NCI-H2081 treated with DMSO at 0.1 percent for 48 hours (cell line): ENCODE measurements at places on chromosomes 7 and 10.

GRCh38 chr7:24828891-24829661 is 71.8 kb upstream of the GSDME start:
- DNase-seq, result peak; percentile 75

DNA sequence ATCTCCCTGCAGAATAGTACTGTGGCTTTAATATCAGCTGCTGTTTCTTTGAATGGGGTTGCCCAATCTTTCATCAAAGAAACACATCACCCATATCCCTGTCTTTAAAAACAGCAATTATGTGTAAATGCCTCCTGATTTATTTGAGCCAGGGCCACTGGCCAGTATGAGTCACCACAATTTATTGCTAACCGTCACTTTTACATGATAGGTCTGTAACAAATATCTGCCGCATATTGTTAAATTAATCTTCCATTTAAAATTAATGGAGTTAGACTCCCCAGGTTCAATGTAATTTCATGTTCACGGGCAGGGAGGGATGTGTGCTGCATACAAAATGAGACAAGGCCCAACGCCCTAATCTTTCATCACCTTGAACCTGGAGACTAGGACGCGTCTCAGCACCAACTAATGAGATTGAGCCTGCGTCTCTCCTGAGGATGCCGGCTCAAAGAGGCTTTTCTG is 673.4 kb downstream of the AUTS2 start:
- peak; percentile 64 for DNase-seq

- no peak for DNase-seq
Measured at GRCh38 chr7:7682861-7683260, 35.5 kb downstream of the RPA3 start.

DNA sequence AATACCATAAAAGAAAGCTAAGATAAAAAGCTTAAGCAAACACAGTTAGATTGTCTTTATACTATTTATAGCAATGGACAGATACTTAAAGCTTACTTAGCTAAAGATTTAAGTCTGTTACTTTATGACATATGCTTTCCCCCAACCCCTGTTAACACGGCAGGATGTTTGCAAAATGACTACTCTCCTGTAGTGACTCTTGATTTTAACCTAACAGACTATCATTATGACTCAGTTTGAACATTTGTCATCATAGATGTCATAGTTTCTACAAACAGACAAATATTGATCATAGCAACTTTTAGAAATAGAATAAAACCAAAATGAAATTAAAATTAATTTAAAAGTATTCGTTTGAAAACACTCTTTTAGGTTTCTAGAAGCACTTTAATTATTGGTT is 7.8 kb upstream of the COMMD3 start:
- DNase-seq, result no peak

GRCh38 chr10:46290101-46290886 is 3.5 kb downstream of the ANTXRL start:
- DNase-seq, result no peak

- DNase-seq, result no peak
Measured at GRCh38 chr10:125844751-125845221, 21.4 kb downstream of the BCCIP start.

DNA sequence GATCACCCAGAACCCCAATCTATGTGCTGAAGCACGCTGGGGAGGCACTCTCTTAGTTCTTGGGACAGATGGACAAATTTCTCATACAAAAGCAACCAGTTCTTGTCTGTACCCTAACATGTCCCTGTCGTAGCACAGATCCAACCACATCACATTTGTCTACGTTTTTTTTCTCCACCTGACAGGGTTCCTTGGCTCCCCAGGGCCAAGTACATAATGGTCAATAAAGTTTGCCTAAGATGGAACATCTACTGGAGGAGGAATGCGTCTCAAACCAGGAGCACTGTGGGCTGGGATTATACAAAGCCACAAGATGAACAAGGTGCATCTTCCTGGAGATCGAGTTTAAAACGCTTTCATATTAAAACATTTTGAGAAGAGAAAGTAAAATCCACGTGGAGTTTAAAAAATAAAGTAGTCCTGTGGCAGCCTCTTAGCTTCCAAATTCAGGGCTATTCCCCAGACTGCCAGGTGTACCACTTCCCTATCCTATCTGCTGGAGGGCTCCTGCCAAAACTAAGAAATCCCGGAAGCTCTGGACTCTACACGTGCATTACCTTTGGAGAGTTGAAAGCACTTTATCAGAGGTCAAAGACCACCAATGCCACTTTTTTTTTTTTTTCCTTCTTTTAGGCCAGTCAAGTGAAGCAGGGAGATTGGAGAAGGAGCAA is 1.4 kb downstream of the TMEM243 start:
- DNase-seq, result no peak

DNA sequence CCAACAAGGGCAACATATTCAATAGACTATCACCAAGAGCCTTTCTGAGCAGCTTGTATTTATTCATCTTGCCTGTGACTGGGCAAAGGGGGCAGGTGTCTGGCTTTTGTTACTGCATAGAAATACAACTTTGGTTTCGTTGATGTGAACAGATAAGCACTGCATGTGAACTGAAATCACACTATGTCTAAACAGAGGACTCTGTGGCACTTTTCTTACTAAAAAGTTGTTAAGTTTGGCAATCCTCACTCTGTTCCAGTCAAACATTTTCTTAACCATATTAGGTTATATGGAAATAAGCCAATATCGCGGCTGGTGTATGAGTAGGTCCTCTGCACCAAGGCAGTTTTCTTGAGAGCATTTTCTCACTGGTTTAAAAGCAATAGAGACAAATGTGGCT is 48.5 kb downstream of the CALD1 start:
- DNase-seq, result no peak

DNA sequence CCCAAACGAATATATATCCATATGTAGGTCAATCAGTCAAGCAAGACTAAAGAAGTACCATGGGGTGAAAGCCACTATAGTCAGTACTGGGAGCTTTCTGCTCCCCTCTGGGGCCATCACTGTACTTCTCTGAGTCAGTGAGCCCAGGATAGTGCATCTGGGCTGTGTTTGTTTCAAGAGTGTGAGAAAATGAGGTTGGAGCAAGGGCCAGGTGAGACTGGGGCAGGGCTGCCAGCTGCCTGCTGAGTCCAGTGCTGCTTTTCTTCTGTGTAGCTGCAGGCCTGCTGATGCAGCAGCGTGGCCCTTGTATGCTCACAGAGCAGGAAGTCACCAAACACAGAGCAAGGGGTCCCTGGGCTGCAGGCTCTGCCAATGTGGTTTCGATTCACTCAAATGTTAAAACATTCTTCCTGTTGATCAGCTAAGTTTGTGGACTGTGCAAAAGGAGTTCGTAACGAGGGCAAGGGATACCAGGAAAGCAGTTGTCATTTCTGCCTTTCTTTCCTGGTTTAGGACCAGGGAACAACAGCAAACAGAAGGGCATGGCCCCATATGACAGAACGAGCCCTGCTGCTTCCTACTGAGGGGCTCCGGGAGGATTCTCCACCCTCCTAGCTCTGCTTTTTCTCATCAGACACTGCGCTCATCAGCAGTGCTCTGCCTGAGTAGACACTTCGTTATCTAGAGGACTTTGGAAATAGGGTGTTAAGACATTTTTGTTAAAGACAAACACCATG is 65.4 kb upstream of the TNS3 start:
- DNase-seq, result no peak

DNA sequence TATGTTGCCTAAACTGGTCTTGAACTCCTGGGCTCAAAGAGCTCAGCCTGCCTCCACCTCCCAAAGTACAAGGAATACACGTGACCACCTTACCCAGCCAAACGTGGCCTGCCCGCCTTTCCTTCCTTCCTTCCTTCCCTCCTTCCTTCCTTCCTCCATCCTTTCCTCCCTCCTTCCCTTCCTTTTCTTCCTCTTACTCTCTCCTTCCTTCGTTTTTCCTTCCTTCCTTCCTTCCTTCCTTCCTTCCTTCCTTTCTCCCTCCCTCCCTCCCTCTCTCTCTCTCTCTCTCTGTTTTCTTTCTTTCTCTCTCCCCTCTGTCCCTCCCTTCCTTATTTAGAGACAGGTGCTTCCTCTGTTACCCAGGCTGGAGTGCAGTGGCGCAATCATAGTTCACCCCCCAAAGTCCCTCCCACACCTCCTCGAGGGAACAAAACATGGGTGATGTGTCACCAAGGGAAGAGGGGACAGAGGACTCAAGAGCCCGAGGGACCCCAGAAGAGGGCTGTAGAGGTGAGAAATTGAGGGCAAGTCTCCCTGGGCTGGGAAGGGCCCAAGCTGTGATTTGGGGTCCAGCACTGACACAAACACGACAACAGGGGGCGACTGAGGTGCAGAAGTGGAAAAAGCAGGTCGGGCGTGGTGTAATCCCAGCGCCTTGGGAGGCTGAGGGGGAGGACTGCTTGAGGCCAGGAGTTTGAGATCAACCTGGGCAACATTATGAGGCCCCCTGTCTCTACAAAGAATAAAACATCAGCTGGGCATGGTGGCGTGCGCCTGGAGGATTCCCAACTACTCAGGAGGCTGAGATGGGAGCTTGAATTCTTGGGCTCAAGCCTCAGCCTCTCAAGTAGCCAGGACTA is 28.1 kb downstream of the EPHB4 start:
- DNase-seq, result no peak

GRCh38 chr10:80536361-80536835 is 1.3 kb upstream of the SH2D4B start:
- no peak for DNase-seq

- no peak for DNase-seq
Measured at GRCh38 chr10:24718031-24718855, 5.4 kb downstream of the ARHGAP21 start.

DNA sequence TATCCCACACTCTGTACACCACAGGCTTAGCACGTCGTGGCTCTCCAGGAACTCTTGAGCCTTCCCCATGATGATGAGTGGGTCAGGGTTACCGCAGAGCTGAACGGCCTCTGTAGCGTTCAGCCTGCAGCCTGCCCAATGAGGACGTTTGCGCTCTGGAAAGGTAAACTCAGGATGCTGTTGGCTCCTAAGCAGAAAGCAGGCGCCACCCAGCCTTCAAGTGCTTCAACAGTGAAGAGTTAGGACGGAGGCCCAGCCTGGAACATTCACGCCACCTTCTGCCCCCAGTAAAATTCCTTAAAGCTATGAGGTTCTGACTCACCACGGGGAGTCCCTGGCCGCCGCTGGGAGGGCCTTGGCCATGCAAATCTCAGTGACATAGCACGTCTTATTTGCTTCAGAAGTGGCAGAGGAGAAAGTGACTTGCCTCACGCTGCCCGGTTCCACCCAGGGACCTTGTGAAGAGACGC is 161.5 kb upstream of the SH2B2 start:
- DNase-seq, result no peak

DNA sequence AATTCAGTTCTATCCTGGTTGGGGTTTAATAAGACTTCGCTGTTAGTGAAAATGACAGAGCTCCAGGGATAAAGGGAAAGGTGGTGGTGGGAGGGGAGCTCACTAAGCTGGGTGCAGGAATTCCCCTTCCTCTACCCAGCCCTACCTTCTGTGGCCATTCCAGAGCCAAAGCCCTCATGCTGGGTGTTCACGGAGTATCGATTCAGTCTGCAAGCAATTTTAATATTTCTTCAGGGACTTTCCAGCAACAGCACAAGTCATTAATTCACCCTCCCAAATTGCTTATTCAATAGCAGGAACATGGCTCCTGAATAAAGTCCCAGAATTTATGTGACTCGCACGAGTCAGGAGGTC is 22.0 kb downstream of the PAX2 start:
- DNase-seq, result no peak

DNA sequence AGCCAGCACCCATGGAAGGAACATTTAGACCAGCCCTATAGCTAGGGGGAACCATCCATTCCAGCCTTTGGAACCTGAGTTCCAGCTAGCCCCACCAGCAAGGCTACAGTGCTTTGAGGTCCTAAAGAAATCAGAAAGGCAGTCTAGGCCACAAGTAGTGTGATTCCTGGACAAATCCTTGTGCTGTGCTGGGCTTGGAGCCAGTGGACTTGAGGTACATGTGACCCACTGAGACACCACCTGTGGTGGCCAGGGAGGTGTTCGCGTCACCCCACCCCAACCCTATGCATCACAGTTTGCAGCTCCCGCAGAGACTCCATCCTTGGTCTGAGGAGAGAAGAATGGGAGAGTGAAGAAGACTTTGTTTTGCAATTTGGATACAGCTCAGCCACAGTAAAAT is 31.8 kb downstream of the ZNF277 start:
- DNase-seq, result no peak

DNA sequence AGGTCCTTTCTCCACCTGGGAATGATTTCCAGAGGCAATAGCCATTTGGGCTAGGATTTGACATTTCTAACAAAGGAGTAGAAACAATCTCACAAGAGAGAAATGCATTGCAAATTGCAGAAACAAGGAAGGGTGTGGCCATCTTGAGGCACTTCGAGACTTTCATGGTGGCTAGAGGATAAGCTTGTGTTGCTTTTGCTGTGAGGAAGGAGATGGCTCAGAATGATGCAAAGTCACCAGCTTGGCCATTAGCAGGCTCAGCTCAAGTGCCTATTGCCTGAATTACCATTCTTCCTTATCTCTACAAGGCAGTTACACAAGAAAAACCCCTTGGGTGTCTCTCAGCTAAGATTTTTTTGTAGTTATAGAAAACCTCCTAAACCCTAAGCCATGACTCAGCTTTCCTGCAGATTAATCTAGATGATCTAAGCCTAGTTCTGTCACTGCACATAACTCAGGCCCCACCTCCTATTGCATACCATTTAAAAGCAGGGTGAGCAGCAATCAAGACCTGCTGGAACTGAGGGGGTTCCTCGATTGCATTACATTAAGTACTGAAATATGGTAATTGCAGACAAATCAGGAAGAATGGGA is 683.1 kb downstream of the NRG3 start:
- DNase-seq, result no peak

DNA sequence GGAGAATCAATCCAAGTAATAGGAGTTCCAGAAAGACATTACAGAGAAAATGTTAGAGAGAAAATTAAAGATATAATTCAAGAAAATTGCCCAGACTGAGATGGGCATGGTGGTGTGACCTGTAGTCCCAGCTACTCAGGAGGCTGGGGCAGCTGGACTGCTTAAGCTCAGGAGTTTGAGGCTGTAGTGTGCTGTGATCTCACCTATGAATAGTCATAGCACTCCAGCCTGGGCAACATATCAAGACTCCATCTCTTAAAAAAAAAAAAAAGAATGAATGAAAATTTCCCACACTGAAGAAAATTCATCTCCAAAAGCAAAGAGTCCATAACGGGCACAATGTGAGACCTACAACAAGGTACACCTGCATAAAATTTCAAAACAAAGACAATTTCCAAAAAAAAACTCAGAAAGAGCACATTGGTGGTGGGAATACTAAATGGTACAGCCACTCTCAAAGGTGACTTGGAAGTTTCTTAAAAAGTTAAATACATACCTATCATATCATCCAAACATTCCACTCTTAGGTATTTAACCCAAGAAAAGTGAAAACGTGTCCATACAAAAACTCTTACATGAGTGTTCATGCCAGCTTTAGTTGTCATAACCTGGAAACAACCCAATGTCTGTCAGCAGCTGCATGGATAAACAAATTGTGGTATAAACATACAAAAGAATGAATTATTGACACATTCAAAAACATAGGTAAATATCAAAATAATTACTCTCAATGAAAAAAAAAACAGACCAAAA is 6.9 kb upstream of the RGS10 start:
- no peak for DNase-seq

- DNase-seq, result no peak
Measured at GRCh38 chr10:22693371-22693784, 21.0 kb downstream of the PIP4K2A start.

- DNase-seq, result no peak
Measured at GRCh38 chr7:91421018-91421417, 156.8 kb downstream of the FZD1 start.

- DNase-seq, result no peak
Measured at GRCh38 chr7:82468435-82468834, 24.9 kb upstream of the CACNA2D1 start.
